ENCODE measurements at places on chromosomes 5 and 9.

- DNase-seq: no peak
Observed at GRCh38 chr5:174655351-174655750, 69.0 kb upstream of the MSX2 start.

DNA sequence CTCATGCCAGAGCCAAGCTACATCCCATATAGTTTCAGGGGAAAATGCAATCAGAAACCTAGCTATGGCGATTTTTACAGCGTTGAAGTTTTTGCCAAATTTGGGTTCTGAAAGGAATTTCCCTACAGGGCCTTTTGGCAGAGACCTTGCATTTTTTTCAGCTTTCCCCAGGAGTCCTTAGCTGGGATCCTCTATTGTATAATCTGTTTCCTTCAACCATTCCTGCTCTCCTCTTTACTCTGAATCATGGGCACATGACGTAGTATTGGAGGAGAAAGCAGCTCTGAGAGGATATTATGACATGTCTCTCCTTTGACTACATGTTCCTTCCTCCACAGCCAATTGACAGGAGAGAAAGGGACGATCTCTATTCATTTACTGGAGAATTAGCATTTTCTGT, 118.5 kb upstream of the ERCC6L2 start:
- no peak for DNase-seq

DNA sequence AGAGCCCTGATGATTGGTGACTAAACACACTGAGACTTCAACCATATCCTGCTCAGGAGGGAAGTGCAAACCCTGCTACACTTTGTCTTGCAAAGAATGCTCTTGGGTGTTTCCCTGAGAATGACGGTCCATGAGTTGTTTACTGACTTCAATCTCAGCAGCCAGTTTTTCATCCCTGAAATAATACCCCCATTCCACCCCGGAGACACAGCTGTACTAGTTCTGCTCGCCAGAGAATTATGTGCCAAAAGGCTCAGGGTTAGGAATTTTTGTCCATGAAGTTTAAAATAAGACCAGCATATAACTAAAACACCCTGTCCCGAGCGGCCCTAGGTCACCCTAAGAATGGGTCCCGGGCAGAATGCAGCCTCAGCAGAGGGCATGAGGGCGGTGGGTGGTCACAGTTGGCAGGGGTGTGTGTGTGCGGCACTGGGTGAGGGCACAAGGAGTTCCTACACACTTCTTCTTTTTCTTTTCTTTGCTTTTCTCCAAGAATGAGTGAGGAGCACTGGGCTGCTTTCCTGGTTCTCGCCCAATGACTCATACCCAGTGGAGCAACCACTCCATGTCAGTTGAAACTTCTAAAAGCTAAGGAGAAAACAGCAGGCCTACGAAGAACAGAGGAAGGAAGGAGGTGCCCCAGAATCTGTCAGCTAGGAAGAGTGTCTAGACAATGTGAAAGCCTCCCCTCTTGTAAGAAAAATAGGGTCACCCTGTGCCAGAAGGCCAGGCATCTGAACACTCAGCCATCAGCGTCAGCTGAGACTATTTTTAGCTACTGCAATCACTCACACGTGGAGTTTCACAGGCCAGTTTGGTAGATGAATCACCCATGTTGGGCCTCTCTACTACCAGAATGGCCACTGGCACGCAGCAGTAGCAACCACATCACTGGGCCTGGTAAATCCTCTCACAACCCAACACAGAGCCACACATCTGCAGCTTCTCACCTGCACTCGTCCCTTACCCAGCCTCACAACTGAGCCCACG, 105.9 kb downstream of the DPYSL3 start:
- peak; percentile 82 for DNase-seq

DNA sequence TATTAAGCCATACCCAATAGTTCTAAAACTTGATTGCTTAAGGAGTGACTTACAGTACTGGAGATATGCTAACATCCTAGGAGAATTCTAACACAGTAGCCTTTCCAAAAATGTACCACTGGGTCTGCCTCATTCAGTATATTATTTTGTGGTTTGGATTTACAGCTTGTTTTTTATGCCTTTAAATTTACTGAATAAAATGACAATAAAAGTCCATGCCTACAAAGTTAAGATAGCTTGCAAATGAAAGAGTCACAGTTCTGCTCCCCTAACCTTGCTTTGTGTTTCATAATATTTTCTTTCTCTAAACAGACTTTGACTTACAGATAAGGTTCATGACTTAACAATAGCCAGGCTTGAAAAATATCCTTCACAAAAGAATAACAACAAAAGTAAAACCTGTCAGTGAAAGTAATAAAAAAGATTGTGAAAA, 951.1 kb upstream of the NUDT12 start:
- DNase-seq: no peak

DNA sequence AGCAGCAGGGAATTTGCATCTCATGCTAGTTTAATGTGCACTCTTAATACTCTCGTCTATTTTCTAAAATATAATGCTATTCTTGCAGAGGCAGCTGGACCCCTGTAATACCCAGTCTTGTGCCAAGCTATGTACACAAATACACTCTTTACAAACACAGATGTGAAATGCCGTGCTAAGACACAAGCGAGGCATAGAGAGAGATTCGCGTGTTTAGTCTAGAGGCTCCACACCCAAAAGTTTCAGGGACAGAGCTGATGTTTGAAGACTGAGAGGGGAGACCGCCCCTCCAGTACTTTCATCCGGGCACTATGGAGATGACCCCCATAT, 1.2 kb downstream of the DPYSL3 start:
- no peak for DNase-seq

GRCh38 chr9:10054456-10054855, 558.3 kb downstream of the PTPRD start:
- DNase-seq: no peak

- DNase-seq: no peak
Observed at GRCh38 chr5:132266836-132267160, 9.3 kb downstream of the PDLIM4 start.

GRCh38 chr5:153148624-153148976, 341.9 kb upstream of the GRIA1 start:
- no peak for DNase-seq

- peak; percentile 64 for DNase-seq
Observed at GRCh38 chr9:133375116-133375723, 640 bp downstream of the SURF4 start.

DNA sequence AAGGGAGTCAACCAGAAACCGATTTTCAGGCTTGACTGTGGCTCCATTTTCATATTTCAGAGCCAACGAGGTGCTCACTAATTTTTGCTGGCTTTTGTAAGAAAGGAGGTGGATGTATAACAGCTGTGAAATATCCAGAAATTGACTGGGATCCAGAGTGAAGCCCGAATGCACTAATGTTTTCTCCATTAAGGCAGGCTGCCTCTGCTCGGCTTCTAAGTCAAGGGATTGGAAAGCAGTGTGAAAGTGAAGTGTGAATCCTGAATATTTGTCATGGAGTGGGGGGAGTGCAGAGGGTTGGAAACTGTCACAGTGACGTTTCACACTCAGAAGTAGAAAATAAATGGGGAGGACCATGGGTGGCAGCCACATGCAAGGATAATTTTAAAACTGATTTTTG, 237.4 kb downstream of the GOLPH3 start:
- no peak for DNase-seq

- no peak for DNase-seq
Observed at GRCh38 chr9:121807823-121808278, 156.4 kb downstream of the DAB2IP start.

GRCh38 chr5:87746891-87747377, 334.2 kb upstream of the CCNH start:
- DNase-seq: no peak

DNA sequence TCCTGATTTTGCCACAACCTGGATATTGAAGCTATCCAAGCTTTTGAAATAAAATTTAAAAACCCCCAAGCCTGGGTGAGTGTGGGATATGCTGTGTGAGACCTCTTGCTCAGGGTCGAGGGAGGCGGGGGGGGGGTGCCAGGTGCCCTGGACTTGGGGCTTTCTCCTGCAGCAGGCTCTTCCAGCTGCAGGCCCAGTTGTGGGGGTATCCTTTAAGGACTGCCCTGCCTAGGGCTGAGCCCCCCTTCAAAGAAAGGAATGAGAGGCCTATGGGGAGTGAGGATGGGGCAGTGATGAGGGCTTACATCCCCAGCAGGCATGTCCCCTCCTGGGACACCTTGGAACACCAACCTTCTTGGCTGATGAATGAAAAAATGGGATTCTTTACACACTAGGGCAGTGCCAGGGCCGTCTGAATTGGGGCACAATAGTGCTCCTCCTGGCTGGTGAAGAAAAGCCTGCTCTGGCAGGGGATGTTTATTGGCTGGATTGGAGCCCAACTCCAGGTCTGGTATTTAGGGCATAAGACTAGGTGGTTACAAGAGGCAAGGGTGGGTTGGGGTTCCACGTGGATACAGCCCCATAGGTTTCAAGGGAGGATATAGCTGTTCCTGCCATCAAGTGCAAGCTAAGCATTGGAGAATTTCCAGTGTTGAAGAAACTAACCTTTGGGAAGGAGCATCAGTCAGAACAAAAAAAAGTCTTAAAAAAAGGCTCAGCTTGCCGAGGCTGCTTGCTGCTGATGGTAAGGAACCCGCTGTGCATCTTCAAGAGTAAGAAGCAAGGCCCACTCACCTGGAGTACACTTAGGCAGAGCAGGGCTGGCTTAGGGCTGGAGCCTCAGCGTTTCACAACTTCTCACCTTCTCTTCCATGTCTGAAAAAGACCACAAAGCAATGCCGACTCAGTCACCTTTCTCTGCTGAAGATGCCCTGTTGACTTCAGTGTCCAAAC, 7.0 kb downstream of the HNRNPAB start:
- DNase-seq: peak; percentile 36

- no peak for DNase-seq
Observed at GRCh38 chr5:16773991-16774390, 157.2 kb upstream of the RETREG1 start.

GRCh38 chr9:75146229-75146628, 57.9 kb downstream of the OSTF1 start:
- DNase-seq: no peak

DNA sequence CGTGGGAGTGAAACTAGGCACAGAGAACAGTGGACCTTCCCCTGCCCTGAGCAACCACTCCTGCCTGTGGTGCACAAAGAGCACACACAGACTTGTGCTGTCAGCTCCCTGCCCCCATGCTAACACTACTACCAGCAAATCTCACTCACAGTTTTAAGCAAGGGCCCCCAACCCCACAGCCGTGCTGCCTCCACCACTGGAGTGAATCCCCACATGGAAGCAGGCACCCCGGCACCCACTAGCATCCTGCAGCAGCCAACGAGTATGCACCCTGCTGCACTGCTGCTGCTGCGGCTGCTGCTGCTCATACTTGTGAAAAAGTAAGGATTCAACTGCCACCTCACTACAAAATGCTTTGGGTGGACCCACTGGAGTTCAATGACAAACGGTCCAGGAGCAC, 435.5 kb downstream of the SLCO4C1 start:
- DNase-seq: no peak

DNA sequence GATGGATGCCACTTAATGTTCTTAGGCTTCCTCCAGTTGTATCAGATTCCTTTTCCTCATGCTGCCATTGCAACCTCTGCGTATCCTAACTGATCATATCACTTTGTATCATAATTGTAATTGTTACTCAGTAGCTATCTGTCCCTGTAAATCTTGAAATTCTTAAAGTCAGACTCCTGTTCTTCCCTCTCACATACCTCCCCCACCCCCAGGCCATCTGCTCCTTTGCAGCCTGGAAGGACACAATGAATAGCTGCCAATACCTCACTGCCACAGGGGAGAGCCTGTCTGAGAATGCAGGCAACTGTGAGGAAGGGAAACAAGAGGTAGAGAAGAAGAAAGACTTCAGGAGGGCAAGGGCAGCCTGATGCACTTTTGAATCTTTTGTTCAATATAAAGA, 228.5 kb downstream of the ENC1 start:
- no peak for DNase-seq

DNA sequence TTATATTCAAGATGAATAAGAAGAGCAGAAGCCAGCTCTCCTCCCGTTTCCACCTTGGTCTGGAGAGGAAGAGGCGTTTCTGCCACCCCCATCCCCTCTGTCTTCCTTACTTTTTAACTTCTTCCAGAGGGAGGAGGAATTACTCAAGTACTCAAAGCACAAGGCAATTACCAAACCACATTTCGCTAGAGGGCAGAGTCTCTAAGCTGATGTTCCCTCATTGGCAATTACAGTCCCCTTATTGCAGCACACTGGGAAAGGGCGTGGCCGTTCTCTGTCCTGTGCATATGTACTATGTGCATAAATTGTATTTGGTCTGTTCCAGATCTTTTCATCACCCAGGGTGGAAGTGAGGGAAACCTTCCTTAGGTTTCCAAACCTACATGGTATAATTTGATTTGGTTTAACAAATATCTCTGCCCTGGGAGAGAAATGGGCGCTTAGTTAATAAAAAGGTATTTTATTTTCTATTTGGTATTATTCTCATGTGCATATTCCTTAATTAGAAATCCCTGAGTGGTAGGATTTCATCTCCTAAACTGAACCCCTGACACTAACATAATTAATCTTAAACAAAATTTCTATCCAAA, 29.8 kb upstream of the ALDOB start:
- DNase-seq: peak; percentile 66

GRCh38 chr5:96065685-96066385, 104.2 kb upstream of the ELL2 start:
- DNase-seq: no peak

- DNase-seq: no peak
Observed at GRCh38 chr5:76775921-76776320, 42.9 kb upstream of the F2RL1 start.

DNA sequence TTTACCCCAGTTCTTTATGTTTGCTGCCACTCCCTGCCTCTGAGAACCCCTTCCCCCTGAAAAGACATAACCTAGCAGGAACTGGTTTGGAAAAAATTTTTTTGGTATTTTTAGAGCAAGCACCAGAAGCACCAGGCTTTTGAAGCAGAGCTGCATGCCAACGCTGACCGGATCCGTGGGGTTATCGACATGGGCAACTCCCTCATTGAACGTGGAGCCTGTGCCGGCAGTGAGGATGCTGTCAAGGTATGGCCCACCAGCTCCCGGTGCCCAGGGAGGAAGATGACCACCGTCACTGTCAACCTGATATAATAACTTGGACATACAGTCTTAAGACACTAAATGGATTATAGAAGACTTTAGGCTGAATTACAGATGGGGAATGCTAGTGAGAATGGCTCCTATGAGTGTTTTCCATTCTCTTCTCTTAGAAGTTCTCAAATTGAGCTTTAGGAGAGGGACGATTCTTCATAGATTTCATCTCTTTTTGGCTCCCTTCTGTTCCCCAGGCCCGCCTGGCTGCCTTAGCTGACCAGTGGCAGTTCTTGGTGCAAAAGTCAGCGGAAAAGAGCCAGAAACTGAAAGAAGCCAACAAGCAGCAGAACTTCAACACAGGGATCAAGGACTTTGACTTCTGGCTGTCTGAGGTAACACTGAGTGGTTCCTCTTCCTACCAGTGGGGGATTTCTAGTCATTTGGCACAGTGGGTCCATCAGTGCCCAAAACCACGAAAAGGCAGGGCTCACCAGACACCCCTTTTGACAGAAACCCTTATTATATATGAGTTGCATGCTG, 44.9 kb downstream of the DYNC2I2 start:
- no peak for DNase-seq

GRCh38 chr5:147072622-147073021, 162.2 kb upstream of the STK32A start:
- no peak for DNase-seq

DNA sequence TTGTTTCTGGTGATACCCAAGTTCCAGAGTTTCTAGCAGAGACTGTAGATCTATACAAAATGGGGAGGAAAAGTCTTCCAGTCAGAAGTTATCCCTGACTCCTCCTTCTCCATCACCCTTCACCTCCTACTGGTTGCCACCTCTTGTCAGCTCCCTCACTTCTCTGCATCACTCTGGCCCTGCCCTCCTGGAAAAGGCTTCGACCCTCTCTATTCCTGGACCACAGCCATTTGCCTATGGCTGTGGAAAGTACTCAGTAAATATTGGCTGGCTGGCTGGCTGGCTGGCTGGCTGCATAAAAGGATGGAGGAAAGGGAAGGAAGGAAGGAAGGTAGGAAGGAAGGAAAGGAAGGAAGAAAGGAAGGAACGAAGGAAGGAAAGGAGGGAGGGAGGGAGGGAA, 32.7 kb upstream of the ABCA1 start:
- no peak for DNase-seq
